Body of pancreas (tissue), 4 donors: ENCODE measurements at places on chromosomes 3 and 15.

- H3K27ac ChIP-seq = no peak overlapping the region
- peak; percentile 30 for DNase-seq
- no peaks in the 10 kb centered on the region for H3K36me3 ChIP-seq
- no peaks in the 10 kb centered on the region for H3K27me3 ChIP-seq
- no peaks in the 10 kb centered on the region for H3K4me1 ChIP-seq
Measured at GRCh38 chr3:104102386-104102785, 1264.3 kb upstream of the ALCAM start.

GRCh38 chr15:63872759-63873510, 39.2 kb upstream of the HERC1 start:
- no peaks in the 10 kb centered on the region for H3K36me3 ChIP-seq
- H3K27me3 ChIP-seq = no peaks in the 10 kb centered on the region
- no peak for DNase-seq
- H3K27ac ChIP-seq = no peak overlapping the region
- no peak overlapping the region for H3K4me3 ChIP-seq

- H3K4me3 ChIP-seq = no peak overlapping the region
- no peak for DNase-seq
- no peaks in the 10 kb centered on the region for H3K4me1 ChIP-seq
- H3K27ac ChIP-seq = no peak overlapping the region
- no peaks in the 10 kb centered on the region for H3K27me3 ChIP-seq
- no peaks in the 10 kb centered on the region for H3K36me3 ChIP-seq
Measured at GRCh38 chr3:2839876-2840275, 270.3 kb downstream of the IL5RA start.

DNA sequence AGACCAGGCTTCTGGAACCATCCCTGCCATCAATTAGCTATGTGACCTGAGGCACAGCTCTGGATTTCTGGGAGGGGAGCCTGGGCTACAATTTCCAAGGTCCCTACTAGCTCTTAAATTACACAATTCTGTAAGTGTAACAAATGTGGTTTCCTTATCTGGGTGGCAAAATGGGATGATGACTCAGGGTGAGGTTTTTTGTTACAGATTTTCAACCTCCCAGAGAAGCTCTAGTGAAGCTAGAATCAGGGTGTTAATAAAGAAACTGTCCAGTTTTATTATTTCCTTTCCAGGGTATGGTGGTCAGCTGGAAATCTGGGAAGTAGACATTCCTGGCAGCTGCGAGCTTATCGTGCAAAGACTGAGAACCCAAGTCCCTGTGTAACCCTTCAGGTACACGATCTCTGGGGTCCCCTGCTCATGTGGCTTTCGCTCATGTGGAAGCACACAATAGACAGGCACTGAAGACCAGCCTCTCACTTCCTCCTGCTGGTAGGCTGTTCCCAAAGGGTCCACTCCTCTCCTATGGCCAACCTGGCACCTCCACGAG, 7.3 kb downstream of the RAB27A start:
- DNase-seq = peak; percentile 51
- no peaks in the 10 kb centered on the region for H3K27me3 ChIP-seq
- no peak overlapping the region for H3K4me3 ChIP-seq
- no peak overlapping the region for H3K27ac ChIP-seq
- H3K36me3 ChIP-seq = no peaks in the 10 kb centered on the region
- peaks cover 46% of the 10 kb centered on the region for H3K4me1 ChIP-seq

DNA sequence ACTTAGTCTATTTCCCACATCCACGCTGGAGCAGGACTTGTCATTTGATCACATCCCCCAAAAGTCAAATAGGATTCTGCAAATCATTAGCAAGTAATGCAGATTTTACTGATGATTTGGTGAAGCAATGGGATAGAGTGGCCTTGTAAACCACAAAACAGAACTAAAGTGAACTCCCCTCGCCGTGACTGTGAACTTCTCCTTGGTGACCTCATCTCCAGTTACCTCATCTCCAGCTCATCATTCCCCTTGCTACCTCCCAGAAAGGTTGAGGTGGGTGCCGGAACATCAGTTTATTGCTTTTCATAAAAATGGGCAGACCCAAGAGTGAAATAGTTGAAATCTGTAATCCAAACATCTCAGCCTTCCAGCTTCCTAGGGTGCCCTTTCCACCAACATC, 36.7 kb upstream of the ADPGK start:
- H3K27ac ChIP-seq = no peak overlapping the region
- H3K36me3 ChIP-seq = no peaks in the 10 kb centered on the region
- no peaks in the 10 kb centered on the region for H3K4me1 ChIP-seq
- no peak overlapping the region for H3K4me3 ChIP-seq
- H3K27me3 ChIP-seq = no peaks in the 10 kb centered on the region

DNA sequence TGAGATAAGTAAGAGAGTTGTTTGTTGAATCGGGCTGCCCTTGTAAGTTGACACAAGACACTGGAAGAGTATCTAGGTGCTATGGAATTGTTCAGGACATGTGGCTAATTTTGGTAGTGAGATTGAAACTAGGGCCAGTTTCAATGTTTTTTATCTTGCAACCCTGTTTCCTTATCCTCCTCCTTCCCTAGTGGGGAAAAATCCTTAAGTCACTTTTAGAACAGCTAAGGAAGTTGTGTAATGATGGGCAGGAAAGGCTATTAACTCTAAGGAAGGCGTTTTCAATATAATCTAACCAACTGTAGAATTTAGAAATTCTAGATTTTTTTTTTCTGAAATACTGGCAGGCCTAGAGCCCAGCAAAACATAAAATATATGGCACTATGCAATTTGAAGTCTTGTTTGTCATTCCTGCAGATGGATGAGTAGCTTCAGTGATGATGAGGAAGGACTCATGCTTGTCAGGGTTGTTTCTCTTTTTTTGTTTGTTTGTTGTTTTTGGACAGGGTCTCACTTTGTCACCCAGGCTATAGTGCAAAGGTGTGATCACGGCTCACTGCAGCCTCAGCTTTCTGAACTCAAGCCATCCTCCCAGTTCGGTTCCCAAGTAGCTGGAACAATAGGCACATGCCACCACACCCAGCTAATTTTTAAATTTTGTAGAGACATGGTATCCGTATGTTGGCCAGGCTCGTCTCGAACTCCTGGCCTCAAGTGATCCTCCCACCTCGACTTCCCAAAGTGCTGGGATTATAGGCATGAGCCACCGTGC, 27.6 kb upstream of the ADAMTS9 start:
- no peak for DNase-seq
- no peaks in the 10 kb centered on the region for H3K27me3 ChIP-seq
- H3K4me3 ChIP-seq = no peak overlapping the region
- H3K27ac ChIP-seq = no peak overlapping the region

DNA sequence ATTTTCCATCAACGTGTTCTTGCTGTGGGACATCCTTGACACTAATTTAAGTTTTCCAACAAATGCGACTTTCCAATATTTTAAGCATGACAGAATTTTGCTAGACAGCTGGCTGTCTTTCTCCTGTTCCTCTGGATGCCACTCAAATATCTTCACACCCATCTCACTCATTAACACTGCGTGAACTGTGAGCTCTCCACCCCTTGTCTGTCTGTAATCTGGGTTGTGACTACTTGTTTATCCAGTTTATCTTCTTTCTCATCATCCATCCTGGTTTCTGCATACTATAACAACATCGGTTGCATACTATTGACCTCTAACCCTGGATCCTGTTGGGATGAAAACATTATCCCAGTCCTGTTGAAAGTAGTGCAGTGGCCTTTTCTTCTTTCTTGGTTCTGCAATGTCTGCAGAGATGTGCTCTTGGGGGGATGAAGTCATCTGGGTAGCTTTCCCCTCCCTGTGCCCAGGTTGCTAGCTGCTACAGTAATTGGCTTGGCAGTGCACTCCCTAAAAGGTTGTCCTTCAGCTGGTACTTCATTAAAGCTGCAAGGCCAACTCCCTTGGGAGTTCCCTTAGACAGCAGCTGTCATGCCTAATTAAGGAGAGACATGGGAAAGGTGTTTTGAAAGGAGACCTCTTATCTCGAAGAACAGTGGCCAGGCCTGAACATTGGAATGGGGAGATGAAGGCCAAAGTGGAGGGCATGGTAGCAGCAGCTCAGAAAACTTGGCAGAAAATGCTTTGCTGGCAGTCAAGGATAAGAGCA, 24.7 kb downstream of the KAT2B start:
- no peak for DNase-seq
- peaks cover 23% of the 10 kb centered on the region for H3K4me1 ChIP-seq
- no peaks in the 10 kb centered on the region for H3K36me3 ChIP-seq
- H3K27me3 ChIP-seq = no peaks in the 10 kb centered on the region

GRCh38 chr15:92906563-92907081, 6.5 kb downstream of the CHD2 start:
- H3K36me3 ChIP-seq = no peaks in the 10 kb centered on the region
- H3K27ac ChIP-seq = peak overlapping the region; percentile 99
- no peak overlapping the region for H3K4me3 ChIP-seq

DNA sequence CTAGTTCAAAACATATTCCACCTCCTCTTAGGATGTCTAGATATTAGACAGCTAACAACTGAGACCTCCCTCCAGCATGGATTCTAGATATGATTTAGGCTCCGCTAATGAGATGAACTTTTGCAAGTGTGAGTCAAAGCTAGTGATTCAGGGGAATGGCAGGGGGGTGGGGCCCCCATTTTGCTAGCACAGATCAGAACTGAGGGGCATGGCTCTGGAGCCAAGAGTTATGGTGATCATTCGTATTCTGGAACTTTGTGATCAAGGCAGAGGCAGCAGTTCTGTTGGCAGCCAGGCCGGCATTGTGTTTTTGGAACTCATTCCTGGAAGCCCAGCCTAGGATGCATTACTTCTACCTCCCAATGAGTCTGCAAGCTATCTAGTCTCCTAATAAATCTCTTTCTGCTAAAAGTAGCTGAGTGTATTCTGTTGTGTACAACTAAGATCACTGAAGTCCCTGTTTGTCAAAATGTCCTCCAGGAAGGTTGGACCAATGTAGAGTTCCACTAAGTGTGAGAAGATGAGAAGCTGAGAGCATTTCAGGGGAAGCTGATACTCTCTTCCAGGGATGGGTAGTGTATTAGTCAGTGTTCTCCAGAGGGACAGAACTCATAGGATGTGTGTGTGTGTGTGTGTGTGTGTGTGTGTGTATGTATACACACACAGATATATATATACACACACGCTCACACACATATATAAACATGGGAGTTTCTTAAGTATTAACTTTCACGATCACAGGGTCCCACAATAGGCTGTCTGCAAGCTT, 312.7 kb downstream of the TLE3 start:
- peaks cover 8% of the 10 kb centered on the region for H3K4me1 ChIP-seq
- H3K27ac ChIP-seq = no peak overlapping the region
- H3K27me3 ChIP-seq = no peaks in the 10 kb centered on the region
- H3K4me3 ChIP-seq = no peak overlapping the region
- H3K36me3 ChIP-seq = no peaks in the 10 kb centered on the region

DNA sequence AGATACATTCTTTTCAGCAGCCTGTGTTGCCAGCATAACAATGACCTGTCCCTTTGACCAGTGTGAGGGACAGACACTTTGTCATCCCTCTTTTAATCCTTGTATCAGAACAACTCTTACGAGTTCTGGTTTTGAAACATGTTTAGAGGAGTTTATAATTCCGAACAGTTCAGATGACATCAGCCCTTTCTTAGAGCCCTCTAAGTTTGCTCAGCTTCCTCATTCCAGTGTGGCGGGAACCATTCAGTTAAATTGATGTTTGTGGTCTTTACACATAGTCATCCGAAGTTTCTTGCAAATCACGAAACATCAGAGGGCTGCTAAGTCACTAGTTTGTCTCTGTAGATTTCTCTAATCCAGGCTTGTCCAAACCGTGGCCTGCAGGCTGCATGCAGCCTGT, 102.5 kb downstream of the AKAP13 start:
- no peak overlapping the region for H3K4me3 ChIP-seq
- H3K4me1 ChIP-seq = peaks cover 10% of the 10 kb centered on the region
- H3K36me3 ChIP-seq = no peaks in the 10 kb centered on the region

DNA sequence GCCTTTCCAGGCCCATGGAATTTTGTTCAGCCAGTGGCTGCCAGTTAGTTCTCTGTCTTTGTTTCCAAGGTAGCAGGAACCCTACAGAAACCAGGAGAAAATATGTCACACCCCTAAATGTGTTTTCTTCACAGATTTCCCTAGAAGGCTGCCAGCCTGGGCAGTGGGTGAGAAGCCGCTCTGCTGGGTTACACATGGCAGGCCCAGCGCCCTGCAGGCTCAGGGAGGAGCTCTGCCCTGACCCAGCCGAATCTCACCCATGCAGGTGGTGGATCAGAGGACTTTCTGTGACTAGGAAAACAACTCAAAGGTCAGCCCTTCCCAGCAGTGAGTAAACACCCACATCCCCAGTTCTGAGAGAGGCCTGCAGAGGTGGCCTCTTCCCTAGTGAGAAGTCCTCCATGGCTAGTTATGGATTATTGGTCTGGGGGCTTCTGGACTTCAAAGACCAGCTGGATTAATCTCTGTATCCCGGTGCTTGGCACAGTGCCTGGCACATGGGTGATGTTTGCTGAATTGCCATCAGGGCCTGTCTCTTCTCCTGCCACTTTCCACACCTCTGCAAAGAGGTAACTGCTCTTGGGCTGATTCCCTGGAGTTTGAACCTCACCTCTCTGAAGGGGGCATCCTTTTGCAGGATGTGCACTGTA, 34.7 kb upstream of the BDH1 start:
- H3K4me1 ChIP-seq = peaks cover 10% of the 10 kb centered on the region
- H3K27ac ChIP-seq = peak overlapping the region; percentile 72
- no peaks in the 10 kb centered on the region for H3K36me3 ChIP-seq
- peak; percentile 73 for DNase-seq
- H3K27me3 ChIP-seq = no peaks in the 10 kb centered on the region
